ENCODE measurements at places on chromosomes 2 and 18.

DNA sequence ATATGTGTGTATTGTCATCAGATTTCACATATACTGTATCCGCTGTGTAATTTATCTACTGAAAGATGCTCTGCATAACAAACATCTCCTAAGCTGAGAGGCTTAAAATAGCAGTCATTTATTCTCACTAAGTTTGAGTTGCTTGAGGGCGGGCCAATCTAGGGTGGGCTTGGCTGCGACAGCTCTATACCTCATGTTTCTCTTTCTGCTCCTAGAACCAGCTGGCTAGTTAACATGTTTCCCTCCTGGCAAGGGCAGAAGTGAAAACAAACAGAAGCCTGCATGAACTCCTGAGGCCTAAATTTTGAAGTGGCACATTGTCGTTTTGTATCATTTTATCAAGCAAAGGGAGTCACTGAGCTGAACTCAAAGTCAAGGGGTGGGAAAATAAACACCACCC lies 585.0 kb upstream of the VRK2 start:
- DNase-seq = no peak

DNA sequence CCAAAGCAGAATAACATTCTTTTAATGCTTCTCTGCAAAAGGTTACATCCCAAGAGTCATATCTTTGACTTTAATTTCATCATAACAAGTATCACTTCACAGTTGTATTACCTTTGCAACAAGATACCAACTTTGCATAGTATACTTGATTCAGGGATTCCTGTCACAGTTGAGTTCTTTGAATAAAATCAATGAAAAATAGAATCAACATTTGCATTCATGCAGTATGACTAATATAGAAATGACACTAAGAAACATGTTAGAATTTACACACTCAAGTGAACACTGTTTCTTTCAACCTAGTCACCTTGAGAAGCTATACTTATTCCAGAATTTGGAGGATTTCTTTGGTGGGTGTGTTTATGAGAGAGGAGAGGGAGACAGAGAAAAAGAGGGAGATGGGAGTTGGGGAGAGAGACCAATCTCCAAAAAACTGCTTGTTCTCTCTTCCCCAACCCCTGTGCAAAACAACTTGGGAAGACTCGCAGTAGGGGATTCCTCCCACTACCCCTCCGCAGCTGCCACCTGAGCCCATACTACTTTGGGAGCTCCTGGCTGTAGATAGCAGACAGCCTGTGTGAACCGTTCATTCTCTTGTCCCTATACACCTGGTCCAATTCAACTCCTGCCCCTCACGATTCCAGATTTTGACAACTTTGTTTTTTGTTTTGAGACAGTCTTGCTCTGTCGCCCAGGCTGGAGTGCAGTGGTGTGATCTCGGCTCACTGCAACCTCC lies 57.7 kb downstream of the PELI1 start:
- no peak for DNase-seq

DNA sequence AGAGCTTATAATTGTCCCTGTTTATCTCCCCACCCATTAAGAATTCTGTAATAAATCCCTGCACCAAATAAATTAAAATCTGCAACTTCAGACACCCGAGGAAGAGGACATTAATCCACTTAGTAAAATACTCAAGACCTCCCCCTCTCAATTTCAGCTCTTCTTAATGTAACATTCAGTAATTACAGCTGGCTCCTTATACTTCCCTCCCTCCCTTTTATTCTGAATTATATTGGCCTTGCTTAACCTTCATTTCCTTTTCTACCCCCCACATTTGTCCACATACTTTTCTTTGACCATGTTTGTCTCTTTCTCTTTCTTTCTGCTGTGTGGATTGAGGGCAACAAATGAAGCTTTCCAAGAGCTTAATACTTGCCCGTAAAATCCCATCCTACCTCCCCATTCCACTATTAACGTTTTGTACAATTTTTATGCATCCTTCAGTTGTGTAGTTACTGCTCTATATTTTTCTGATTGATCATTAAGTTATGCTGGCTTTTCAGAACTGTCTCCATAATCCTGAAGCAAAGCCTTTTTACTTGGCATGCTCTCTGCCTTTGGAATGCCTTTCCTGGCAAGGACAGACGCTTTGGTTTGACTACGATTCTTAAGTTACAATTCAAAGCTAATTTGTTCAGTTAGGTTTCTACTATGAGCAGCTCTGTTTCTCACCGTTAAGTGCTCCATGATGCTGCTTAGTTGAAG lies 580.1 kb downstream of the ZEB2 start:
- peak; percentile 70 for DNase-seq

GRCh38 chr2:53242090-53242489 lies 525.5 kb upstream of the CHAC2 start:
- DNase-seq = no peak

- no peak for DNase-seq
Measured at GRCh38 chr2:3784731-3785130, 81.4 kb downstream of the DCDC2C start.

DNA sequence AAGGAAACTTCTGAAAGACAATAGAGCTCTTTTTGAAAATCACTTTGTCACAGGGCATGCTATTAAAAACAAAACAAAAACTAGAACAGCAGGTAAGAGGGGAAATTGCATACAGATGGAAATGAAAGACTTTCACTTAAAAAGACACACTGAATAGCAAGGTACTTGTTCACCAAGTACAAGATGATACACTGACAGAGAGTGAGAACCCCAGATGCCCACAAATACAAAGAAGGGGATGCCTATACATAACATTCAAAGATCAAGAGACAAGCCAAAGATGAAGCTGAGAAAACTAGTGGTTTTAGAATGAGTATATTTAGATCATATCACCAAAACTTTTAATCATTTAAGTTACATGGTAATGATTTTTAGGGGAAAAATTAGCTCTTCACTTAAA lies 60.7 kb downstream of the ASXL2 start:
- DNase-seq = no peak

DNA sequence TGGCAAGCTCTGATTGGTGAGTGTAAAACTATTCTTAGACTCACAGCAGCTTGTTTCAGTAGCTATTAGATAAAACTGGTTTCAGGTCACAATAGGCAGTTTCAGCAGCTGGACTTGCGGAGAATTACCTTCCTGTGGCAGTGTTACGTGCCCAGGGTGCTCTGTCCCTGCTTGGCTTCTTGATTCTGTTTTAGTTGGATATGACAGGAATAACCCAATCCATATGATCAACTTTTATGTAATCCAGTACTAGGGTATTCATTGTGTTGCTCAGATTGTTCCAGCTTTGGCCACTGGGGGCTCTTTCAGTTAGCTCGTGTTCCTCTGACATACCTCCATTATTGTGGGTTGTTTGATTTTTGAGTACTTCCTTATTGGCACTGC lies 43.1 kb downstream of the INPP4A start:
- DNase-seq = no peak

- DNase-seq = peak; percentile 2
Measured at GRCh38 chr2:22221006-22221405, 1097.2 kb downstream of the TDRD15 start.

DNA sequence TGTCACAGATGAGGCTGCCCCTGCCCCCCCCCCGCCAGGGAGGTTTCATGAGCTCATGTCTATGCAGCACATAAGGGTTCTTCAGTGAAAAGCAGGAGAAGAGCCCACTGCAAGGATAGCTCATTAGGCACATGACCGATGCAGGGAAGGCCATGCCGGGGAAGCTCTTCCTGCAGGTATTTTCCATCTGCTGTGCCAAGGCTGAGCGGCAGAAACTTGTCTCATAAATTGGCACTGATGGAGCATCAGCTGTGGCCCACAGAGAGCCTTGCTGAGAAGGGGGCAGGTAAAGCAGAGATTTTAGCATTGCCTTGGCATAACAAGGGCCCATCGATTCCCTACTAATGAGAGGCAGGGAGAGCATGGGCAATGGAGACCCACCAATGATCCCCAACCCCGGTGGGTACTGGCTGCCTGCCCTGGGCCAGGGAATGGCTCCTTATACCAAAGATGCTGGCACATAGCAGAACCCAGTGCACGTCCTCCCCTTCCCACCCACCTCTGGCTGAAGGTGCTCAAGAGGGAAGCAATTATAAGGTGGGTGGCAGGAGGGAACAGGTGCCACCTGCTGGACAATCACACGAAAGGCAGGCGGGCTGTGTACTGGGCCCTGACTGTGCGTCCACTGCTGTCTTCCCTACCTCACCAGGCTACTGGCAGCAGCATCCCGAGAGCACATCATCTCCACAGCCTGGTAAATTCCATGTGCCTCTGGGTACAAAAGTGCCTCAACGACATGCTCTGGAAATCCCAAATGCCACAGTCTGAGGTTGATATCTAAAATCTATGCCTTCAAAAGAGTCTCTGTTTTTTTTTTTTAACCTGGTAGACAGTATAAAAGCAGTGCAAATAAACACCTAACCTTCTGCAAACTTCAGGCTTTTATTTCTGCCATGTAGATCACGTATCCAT lies 41.4 kb downstream of the STEAP3 start:
- DNase-seq = no peak

- peak; percentile 76 for DNase-seq
Measured at GRCh38 chr2:74576863-74577229, 22.3 kb downstream of the DOK1 start.

- DNase-seq = no peak
Measured at GRCh38 chr2:45728458-45728942, 77.0 kb downstream of the PRKCE start.

DNA sequence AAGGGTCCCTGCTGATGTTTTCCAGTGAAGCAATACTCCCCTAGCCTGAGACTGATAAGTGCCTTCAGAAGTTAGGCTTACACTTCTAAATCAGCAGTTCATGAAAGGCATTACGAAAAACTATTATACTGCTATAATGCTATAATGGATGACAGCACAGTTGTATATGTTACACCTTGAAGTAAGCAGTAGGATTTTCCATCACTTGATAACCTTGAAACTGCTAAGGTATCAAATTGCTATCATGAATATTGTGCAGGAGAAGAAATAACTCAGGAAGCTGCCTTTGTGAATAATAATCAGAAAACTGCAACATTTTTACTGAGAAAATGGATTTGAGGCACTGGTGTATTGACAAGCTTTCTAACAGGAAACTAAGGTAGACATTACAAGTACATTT lies 142.3 kb downstream of the HNMT start:
- no peak for DNase-seq

GRCh38 chr2:73215254-73215653 lies 1.2 kb downstream of the SMYD5 start:
- no peak for DNase-seq

DNA sequence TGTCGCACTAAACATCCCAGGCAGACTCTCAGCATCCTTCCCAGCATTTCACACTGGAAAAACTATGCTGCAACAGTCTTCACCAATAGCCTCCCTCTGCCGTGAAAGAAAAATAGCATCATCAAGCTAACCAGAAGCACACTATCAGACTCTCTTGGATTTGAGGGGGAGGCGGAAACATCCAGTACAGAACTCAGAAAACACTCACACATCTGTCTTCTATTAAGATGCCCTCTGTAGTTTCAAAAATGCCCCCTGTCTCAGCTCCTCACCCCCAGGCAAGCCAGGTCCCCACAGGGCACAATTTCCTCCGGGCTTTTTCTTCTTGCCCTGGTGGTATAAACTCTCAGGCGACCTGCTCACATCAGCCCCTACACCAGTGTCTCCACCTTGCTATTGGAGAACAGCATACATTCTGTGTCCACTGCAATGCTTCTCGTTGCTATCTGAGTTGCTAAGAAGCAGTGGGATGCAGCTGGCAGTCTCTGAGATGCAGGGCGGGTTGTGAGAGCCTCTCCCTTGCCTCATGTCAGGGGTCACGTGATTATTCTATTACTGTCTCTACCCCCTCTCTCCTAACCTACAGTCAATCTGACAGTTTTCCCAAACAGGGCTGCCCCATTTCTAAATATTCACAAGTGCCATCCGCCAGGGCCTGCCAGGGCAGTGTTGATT lies 189.9 kb downstream of the INO80D start:
- DNase-seq = no peak

GRCh38 chr2:50727636-50728339 lies 304.1 kb downstream of the NRXN1 start:
- no peak for DNase-seq

- DNase-seq = no peak
Measured at GRCh38 chr18:38497266-38497665, 931.7 kb upstream of the CELF4 start.

DNA sequence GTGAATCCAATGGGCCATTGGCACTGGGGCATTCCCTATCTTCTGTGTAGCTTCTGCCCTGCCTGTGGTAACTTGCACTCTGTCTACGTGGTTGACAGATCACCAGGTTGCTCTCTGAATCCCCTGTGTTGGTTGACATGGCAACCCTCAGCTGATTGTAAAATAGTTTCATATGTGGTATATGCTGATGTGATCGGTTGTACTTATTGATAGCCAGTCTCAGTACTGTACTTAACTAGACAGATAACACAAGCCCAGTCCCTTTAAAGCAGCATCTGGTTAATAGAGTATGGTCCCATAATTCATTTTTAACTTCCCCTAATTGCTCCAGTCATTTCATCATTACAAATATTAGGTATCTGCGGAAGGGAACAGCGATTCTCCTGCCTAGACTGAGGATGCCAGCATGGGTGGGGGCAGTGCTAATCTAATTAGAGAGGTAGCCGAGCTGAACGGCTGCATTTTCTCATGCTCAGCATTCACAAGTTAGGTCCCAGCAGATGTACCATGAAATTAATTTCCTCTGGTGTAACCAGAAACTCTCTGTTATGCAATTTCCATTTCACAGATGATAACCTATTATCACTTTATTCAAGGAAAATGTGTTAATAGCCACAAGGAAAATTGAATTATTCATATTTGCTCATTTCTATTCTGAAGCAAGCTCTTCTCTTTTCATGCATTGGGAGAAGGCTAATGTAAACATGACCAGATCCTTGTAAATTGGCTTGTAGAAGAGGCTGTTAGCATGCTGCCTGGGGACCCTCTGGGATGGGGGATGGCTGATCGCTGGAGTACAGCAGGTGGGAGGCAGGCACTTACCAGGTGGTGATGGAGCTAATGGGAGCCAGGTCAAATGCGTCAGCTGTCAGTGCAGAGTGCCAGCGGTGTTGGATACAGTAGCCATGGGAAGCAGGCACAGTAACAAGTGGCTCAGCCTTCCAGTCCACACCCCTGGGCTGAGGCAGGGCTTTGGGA lies 608.3 kb downstream of the GALR1 start:
- no peak for DNase-seq

GRCh38 chr18:63953811-63954210 lies 4.7 kb downstream of the HMSD start:
- DNase-seq = no peak

DNA sequence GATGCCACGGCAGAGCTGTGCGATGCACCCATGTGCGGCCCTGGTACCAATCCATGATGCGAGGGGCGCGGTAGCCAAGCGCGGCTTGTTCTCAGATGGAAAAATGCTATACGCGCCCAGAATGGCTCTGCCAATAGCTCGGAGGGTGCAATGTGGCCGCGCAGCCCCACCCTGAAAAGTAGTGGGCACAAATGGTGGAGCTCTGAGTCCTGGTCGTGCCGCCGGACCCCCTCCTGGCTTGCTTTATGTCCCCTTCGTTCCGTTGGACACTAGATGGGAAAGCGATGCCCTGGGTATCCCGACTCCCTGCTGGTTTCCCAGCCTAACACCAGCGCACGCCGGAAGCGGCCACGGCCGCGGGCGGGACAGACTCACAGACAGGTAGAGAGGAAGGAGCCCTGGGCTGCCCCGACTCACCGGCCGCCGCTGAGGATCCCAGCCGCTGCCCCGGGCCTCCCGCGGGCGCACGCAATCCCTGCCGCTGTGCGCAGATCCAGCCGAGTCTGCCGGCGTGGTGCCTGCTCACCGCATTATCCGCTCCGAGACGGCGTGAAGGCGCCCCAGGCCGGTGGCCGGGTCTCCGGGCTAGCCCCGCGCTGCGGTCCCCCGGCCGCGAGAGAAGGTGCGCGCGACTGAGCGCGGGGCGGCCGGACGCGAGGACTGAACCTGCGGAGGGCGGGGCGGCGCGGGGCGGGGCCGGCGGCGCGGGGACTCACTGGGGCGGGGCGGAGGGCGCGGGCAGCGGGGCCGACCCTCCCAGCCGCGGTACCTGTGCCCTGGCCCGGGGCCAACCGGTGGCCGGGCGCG lies at the start of gene CDC42EP3:
Gene CDC42EP3, minus strand, starts transcription at position 634 of the 807 bp plus-strand sequence. CDS start 25,055 bp downstream, outside the sequence.
- no peak for DNase-seq

Measured in astrocyte of the cerebellum (primary cell).